Activated T-helper 17 cell treated with anti-CD3 and anti-CD28 coated beads, Interleukin-2, amount 50 U/mL, for 72 hours (primary cell): ENCODE measurements at places on chromosomes 12 and 14. TPM values are rescaled to one million over a fixed set of nuclear protein-coding genes. Genes with fewer than 3 reads are reported as not detected.

Gene PPM1H
- not detected for total RNA-seq

DNA sequence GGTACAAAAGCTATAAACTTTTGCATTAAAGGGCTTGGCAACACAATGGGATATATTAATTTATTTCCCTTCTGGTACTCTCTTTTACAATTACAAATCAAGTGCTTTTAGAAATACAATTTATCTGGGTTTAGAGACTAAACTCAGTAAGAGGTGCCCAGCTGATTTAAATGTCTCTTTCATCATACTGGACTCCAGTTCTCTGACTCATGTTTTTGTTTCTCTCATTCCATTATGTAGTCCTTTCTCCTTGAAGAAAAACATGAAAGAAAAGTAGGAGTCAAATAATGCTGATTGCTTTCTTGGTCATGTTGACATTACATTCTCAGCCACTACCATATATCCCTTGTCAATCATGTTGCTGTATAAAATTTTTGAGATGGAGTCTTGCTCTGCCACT lies 36.3 kb upstream of the CFL2 start:
- ATAC-seq: no peak
- H3K4me3 ChIP-seq: no peak overlapping the region
- H3K4me1 ChIP-seq: no peaks in the 10 kb centered on the region
- no peaks in the 10 kb centered on the region for H3K27me3 ChIP-seq
- H3K27ac ChIP-seq: no peak overlapping the region
- H3K36me3 ChIP-seq: peaks cover 44% of the 10 kb centered on the region

DNA sequence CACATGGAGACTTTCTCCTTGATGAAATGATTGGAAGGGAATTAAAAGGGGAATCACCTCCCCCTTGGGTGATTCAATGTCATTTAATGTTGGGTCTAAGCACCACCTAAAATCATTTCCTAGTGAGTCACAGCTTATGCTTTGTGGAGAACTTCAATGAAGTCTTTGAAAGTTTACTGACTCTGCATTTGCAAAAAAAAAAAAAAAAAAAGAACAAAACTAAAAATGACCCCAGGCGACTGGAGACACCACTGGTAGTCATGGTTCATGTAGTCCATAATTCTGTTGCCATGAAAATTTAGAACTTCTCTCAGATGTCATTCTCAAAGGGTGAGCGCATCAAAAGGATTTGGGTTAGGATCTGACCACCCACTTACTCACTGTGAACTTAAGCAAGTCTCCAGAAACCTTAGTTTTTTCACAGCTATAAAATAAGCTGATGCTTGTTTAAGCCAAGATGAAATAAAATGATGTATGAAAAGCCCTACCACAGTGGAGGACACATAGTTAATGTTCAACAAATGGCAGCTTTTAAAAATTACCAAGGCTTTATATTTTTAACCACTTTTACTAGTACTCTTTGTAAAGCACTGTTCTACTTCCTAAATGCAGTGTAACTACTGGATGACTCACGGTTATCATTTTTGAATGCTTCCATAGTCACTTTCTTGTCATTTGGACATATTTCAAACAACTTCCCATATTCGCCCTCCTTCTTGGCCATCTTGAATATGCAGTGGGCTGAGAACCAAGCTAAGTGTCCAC lies 18.1 kb upstream of the KSR2 start:
- H3K36me3 ChIP-seq: no peaks in the 10 kb centered on the region
- no peak overlapping the region for H3K27ac ChIP-seq
- no peaks in the 10 kb centered on the region for H3K4me1 ChIP-seq
- peak; percentile 92 for ATAC-seq

Gene MARK3
- 80.8 TPM for total RNA-seq

GRCh38 chr14:70886421-70887206 lies 20.6 kb upstream of the PCNX1 start:
- ATAC-seq: peak; percentile 48
- H3K4me1 ChIP-seq: peaks cover 67% of the 10 kb centered on the region
- no peaks in the 10 kb centered on the region for H3K27me3 ChIP-seq
- peak overlapping the region; percentile 80 for H3K4me3 ChIP-seq
- peak overlapping the region; percentile 98 for H3K27ac ChIP-seq

GRCh38 chr12:16955083-16955657 lies 349.2 kb upstream of the LMO3 start:
- H3K27ac ChIP-seq: no peak overlapping the region
- no peaks in the 10 kb centered on the region for H3K27me3 ChIP-seq
- ATAC-seq: peak; percentile 28
- H3K4me1 ChIP-seq: no peaks in the 10 kb centered on the region

Gene SLC39A2
- 0.30 TPM for total RNA-seq

DNA sequence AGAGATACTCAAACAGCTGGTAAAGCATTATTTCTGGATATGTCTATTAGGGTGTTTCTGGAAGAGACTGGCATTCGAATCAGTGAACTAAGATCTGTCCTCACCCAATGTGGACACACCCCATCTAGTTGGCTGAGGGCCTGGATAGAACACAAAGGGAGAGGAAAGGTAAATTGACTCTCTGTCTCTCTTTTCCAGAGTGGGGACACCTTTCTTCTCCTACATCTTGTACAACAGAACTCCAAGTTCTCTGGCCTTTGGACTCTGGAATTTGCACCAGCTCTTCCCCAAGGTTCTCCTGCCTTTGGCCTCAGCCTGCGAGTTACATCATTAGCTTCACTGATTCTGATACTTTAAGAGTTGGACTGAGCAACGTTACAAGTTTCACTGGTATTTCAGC lies 1253.9 kb downstream of the SLC16A7 start:
- H3K4me3 ChIP-seq: no peak overlapping the region
- no peaks in the 10 kb centered on the region for H3K4me1 ChIP-seq
- no peak overlapping the region for H3K27ac ChIP-seq
- H3K36me3 ChIP-seq: no peaks in the 10 kb centered on the region
- no peaks in the 10 kb centered on the region for H3K27me3 ChIP-seq

- no peaks in the 10 kb centered on the region for H3K4me1 ChIP-seq
- no peak overlapping the region for H3K27ac ChIP-seq
- H3K4me3 ChIP-seq: no peak overlapping the region
- H3K27me3 ChIP-seq: peaks cover 26% of the 10 kb centered on the region
Observed at GRCh38 chr12:26198742-26199141, 3.4 kb downstream of the SSPN start.

DNA sequence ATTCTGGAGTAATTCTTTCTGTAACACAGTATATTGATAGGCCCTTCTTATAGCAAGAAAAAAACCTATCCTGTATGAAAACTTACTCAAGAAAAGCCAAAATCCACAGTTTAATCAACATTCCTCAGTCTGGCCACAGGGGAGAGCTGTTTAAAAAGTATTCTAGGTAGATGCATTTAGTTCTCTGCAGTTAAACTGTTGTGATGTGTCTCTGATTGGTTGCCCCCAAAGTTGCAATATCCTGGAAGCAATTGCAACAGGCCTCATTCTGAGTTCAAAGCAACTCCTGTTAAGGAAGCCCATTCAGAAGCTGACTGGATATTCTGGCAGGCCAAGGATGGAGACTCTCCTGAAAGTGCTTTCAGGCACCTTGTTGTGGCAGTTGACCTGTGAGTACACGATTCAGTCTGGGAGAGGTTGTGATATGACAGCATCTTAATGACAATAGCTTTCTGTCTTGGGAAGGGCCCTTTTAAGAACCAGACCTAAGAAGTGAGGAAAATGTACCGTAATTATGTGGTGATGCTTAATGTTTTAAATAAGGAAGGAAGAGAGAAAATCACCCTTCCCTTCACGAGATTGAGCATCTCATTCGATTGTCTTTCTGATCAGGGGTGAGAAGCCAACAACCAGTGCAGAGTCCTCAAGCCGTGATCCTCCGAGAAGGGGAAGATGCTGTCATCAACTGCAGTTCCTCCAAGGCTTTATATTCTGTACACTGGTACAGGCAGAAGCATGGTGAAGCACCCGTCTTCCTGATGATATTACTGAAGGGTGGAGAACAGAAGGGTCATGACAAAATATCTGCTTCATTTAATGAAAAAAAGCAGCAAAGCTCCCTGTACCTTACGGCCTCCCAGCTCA lies 420.7 kb downstream of the DAD1 start:
- H3K27me3 ChIP-seq: no peaks in the 10 kb centered on the region
- no peak overlapping the region for H3K27ac ChIP-seq
- no peaks in the 10 kb centered on the region for H3K36me3 ChIP-seq
- ATAC-seq: no peak
- no peaks in the 10 kb centered on the region for H3K4me1 ChIP-seq
- H3K4me3 ChIP-seq: peak overlapping the region; percentile 45

GRCh38 chr14:61493239-61493638 lies 171.9 kb downstream of the PRKCH start:
- no peak overlapping the region for H3K27ac ChIP-seq
- H3K4me3 ChIP-seq: no peak overlapping the region
- no peak for ATAC-seq
- peaks cover 19% of the 10 kb centered on the region for H3K4me1 ChIP-seq
- peaks cover 3% of the 10 kb centered on the region for H3K36me3 ChIP-seq
- no peaks in the 10 kb centered on the region for H3K27me3 ChIP-seq

DNA sequence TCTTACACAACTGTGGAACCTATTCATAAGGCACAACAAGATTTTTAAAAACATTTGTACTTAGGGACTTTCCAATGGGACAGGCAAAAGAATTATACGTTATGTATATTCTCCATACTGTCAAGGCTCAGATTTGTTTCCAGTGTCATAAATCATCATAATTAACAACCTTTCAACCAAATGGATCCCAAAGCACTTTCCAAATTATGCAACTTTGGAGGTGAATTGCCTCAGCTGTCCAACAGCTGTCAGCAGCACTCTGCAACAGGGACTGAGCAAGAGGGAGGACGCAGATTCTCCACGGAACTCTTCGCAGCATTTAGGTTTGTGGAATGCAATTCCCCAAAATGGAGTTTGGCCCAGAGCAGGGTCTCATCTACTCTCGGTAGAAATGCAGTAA lies 186.6 kb downstream of the PAX9 start:
- no peaks in the 10 kb centered on the region for H3K27me3 ChIP-seq
- H3K36me3 ChIP-seq: no peaks in the 10 kb centered on the region
- H3K4me3 ChIP-seq: no peak overlapping the region
- H3K4me1 ChIP-seq: no peaks in the 10 kb centered on the region
- no peak for ATAC-seq
- H3K27ac ChIP-seq: no peak overlapping the region

Gene COL2A1
- not detected for total RNA-seq

Gene MANSC4
- not detected for total RNA-seq

DNA sequence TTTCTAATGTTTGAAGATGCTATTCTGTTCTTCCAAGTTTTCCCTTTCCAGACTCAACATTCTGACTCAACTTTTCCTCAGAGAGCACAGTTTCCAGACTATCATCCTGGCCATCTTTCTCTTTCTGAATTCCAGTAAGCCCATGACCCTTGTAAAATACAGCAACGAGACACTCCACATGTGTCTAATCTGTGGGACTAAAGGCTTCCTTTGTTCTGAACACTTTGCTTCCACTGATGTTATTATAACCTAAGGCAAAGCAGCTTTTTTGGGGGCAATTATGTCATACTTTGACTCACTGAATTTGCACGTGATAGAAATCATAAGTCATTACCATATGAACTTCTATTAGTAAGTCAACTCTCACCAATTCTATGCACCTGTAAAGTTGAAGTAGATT lies 6.3 kb upstream of the ART4 start:
- ATAC-seq: no peak
- H3K27ac ChIP-seq: no peak overlapping the region
- H3K4me1 ChIP-seq: peaks cover 5% of the 10 kb centered on the region
- no peaks in the 10 kb centered on the region for H3K27me3 ChIP-seq
- H3K4me3 ChIP-seq: no peak overlapping the region
- H3K36me3 ChIP-seq: no peaks in the 10 kb centered on the region

DNA sequence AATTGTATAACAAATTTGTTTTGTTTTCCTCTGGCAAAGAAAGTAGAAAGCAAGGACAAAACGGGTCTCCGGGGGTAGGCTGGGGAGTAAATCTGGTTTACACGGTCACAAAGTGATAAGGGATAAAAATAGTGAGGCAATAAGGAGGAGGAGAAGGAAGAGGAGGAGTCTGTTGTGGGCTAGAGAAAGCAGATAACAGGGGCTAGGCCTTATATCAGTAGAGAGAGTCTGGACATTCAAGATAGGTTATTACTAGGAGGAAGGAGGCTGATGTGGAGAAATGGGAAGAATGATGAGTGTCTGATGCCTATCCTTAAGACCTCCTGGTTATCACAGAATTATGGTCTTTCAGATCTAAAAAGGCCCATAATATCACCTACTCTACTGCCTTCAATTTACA lies 83.2 kb upstream of the SSTR1 start:
- no peak overlapping the region for H3K27ac ChIP-seq
- no peak for ATAC-seq
- H3K36me3 ChIP-seq: no peaks in the 10 kb centered on the region
- H3K4me3 ChIP-seq: no peak overlapping the region
- H3K4me1 ChIP-seq: peaks cover under 1% of the 10 kb centered on the region

Gene TRMT5
- total RNA-seq: 16.4 TPM

GRCh38 chr12:122729583-122730214 lies 945 bp downstream of the HCAR1 start:
- H3K4me3 ChIP-seq: peak overlapping the region; percentile 63
- peaks cover 4% of the 10 kb centered on the region for H3K27me3 ChIP-seq
- ATAC-seq: no peak
- peak overlapping the region; percentile 28 for H3K27ac ChIP-seq
- H3K4me1 ChIP-seq: peaks cover 37% of the 10 kb centered on the region

GRCh38 chr12:83958997-83959396 lies 953.6 kb downstream of the SLC6A15 start:
- peak; percentile 29 for ATAC-seq
- H3K4me3 ChIP-seq: no peak overlapping the region
- no peaks in the 10 kb centered on the region for H3K4me1 ChIP-seq
- H3K27me3 ChIP-seq: no peaks in the 10 kb centered on the region
- no peaks in the 10 kb centered on the region for H3K36me3 ChIP-seq

Gene MUCL1
- not detected for total RNA-seq

Gene FITM1
- not detected for total RNA-seq

Gene ADGRD1
- total RNA-seq: 2.7 TPM

Gene RFX4
- not detected for total RNA-seq

- no peaks in the 10 kb centered on the region for H3K27me3 ChIP-seq
- no peaks in the 10 kb centered on the region for H3K36me3 ChIP-seq
- peaks cover 15% of the 10 kb centered on the region for H3K4me1 ChIP-seq
- ATAC-seq: peak; percentile 43
- peak overlapping the region; percentile 86 for H3K27ac ChIP-seq
Observed at GRCh38 chr12:123131291-123131832, 19.5 kb downstream of the PITPNM2 start.

GRCh38 chr14:61875483-61875882 lies 113.3 kb downstream of the SNAPC1 start:
- peaks cover 52% of the 10 kb centered on the region for H3K27me3 ChIP-seq
- no peaks in the 10 kb centered on the region for H3K36me3 ChIP-seq
- ATAC-seq: no peak
- no peak overlapping the region for H3K4me3 ChIP-seq

- no peaks in the 10 kb centered on the region for H3K36me3 ChIP-seq
- no peak overlapping the region for H3K27ac ChIP-seq
- no peaks in the 10 kb centered on the region for H3K4me1 ChIP-seq
- no peak overlapping the region for H3K4me3 ChIP-seq
- peaks cover 25% of the 10 kb centered on the region for H3K27me3 ChIP-seq
Observed at GRCh38 chr12:127143020-127143419, 1124.0 kb upstream of the TMEM132C start.

Gene ETFBKMT
- 0.24 TPM for total RNA-seq

Gene GRIN2B
- total RNA-seq: not detected

- no peak overlapping the region for H3K27ac ChIP-seq
- ATAC-seq: no peak
- no peaks in the 10 kb centered on the region for H3K27me3 ChIP-seq
- H3K4me1 ChIP-seq: no peaks in the 10 kb centered on the region
Observed at GRCh38 chr14:72742838-72743195, 151.1 kb downstream of the DPF3 start.
